ENCODE measurements at places on chromosomes 7 and 10. TPM values are rescaled to one million over a fixed set of nuclear protein-coding genes. Genes with fewer than 3 reads are reported as not detected.

GRCh38 chr10:123784646-123785045 lies 107.0 kb downstream of the CPXM2 start:
- DNase-seq, result no peak
- no peak overlapping the region for H3K4me3 ChIP-seq
- H3K27me3 ChIP-seq, result no peaks in the 10 kb centered on the region
- no peaks in the 10 kb centered on the region for H3K36me3 ChIP-seq

DNA sequence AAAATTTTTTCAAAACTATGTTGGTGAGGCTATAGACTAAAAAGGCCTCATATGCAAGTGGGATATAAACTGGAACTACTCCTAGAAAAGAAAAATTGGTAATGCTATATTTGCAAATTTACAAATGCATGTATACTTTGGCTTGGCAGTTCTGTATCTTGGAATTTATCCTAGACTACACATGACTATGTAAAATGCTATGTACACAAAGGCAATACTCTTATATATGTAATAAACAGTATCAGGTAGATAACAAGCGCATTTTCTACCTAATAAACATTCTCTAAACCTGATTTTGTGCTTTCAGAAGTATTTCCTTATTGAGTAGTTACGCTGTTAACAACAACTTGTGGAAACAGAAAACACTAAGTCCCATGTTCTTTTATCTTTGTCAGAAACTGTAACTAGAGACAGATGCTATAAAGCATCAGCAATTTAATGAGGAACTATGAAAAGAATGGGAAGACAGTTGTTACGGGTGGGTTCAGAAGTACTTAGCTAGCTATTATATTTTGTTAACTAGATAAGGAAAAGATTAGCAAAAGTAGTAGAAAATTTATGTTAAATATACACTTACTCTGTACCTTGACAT lies 107.8 kb downstream of the ARHGAP12 start:
- no peaks in the 10 kb centered on the region for H3K27me3 ChIP-seq
- DNase-seq, result no peak
- H3K4me3 ChIP-seq, result no peak overlapping the region
- no peak overlapping the region for H3K27ac ChIP-seq

The GRID2IP gene
- 0.24 TPM for total RNA-seq

The OPN4 gene
- not detected for total RNA-seq

DNA sequence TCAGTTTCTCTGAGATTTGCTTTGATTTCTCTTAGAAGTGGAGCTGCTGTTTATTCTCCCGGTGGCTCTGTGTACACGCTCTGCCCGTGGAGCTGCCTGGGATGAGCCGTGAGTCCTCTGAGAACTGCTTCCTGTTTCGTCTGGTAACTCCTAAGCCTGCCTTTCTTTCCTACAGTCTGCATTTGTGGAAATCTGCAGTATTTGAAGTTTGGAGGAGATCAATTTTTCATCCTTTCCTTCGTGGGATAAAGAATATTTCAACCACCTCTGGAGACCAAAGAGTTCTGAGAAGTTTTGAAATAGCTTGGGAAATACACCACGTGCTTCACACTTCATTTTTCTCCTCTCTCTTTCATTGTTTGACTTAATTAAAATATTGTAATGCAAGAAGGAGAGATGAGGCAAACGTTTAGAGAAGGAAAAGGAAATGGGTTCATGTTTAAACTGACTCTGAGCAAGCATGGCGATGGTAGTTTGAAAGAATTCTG lies 311.9 kb downstream of the LRMDA start:
- no peak for DNase-seq
- no peaks in the 10 kb centered on the region for H3K27me3 ChIP-seq
- H3K4me1 ChIP-seq, result no peaks in the 10 kb centered on the region
- no peak overlapping the region for H3K27ac ChIP-seq

The AGR3 gene
- not detected for total RNA-seq

- no peaks in the 10 kb centered on the region for H3K27me3 ChIP-seq
- no peaks in the 10 kb centered on the region for H3K36me3 ChIP-seq
- no peak overlapping the region for H3K27ac ChIP-seq
Observed at GRCh38 chr7:90250601-90251303, 5.8 kb downstream of the CFAP69 start.

DNA sequence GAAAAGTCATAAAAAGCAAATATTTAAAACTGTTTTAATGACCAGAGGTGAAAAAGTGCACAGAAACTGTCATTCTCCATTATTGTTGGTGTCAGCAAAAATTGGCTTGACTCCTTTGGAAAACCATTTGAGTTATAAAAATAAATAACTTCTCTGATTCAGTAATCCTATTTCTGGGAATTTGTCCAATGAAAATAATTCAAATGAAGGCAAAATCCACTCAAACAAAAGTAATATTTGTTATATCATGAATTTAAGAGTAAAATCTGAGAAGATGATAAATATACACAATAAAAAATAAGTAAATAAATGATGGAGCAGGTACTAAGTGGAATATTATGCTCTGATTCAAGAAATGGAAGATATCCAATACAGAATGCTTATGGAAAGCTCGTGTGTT lies 326.6 kb upstream of the KLF6 start:
- H3K4me3 ChIP-seq, result no peak overlapping the region
- no peaks in the 10 kb centered on the region for H3K36me3 ChIP-seq
- H3K4me1 ChIP-seq, result no peaks in the 10 kb centered on the region
- no peak for DNase-seq
- H3K27ac ChIP-seq, result no peak overlapping the region
